Sciatic nerve (tissue), 2 donors: ENCODE measurements at places on chromosomes 7 and 10. TPM values are rescaled to one million over a fixed set of nuclear protein-coding genes. Genes with fewer than 3 reads are reported as not detected.

GRCh38 chr7:103626776-103627175 is 180.8 kb upstream of the SLC26A5 start:
- DNase-seq = no peak

DNA sequence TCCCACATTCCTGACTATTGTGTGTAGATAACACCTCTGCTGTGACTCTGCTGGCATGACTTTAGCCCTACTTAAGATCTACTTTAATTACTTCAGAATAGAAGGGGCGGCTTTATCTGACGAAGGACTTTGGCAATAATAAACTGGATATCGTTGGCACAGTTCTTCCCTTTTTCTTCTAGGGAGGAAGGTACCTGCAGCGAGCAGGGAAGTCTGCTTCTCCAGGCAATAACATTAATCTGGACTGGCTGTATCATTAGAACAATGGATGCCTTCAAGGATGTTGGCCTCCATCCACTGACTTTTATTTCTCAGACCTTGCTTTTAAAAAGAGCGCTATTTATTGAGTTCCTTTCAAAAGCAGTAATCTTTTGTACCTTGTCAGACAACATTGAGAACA is 172.6 kb upstream of the THSD7A start:
- DNase-seq = no peak

The PRPS1L1 gene
- not detected for total RNA-seq

DNA sequence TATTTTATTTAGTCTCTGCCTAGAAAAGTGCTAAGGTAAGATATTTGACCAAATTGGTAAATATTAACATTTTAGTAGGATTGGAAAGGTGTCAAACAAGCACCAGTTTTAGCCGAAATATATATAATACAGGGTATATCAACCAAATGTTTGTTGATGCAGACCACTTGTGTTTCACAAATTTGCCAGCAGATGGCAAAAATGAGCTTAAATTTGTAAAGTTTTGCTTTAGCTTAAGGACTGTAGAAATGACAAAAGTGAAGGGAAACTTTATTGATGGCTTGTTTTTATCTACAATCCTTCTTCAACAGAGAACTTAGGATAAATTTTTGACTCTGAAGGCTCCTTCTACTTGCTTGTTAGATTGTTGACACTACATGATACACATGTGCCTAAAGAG is 4.8 kb upstream of the POLR1F start:
- DNase-seq = no peak

The PPP1R3C gene
- total RNA-seq = 10.9 TPM
